WTC11 (cell line): ENCODE measurements at places on chromosomes 11 and 22. TPM values are rescaled to one million over a fixed set of nuclear protein-coding genes. Genes with fewer than 3 reads are reported as not detected.

GRCh38 chr11:64037027-64037634 is 1.4 kb downstream of the FLRT1 start:
- DNase-seq: no peak

- DNase-seq: no peak
These were observed 29.7 kb downstream of the MB start for GRCh38 chr22:35587447-35587870.

DNA sequence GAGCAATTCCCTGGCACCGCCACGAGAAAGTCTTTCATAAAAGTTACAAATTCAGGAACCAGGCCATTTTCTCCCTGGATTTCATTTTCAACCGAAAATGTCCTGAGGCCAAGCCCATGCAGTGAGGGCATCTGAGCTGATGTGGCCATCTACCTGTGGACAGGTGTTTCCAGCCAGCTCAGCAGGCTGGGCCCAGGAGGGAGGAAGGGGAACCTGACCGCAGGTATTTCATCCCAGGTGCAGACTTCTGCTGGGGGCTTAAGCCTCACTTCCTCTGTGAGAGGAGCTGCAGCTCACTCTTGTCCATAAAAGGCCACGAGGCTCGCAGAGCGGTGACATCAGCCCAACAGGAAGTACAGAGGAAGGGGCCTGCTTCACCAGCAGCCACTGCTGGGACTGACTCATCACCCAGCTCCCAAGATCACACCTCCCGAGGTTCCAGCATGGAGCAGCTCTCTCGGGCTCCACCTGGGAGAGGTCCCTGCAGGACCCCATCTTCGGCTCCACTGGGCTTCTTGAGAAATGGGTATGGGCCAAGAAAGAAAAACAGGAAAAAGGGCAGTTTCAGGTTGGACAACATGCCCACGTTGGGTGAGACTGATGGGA is 56.4 kb downstream of the MYH9 start:
- peak; percentile 54 for DNase-seq

- no peak for DNase-seq
These were observed 87.0 kb downstream of the BDNF start for GRCh38 chr11:27612932-27613880.

The AMOTL1 gene
- 23.4 to 39.8 TPM (median 26.4 TPM) in 3 replicates for total RNA-seq
